ENCODE measurements at places on chromosomes 13 and 19.

DNA sequence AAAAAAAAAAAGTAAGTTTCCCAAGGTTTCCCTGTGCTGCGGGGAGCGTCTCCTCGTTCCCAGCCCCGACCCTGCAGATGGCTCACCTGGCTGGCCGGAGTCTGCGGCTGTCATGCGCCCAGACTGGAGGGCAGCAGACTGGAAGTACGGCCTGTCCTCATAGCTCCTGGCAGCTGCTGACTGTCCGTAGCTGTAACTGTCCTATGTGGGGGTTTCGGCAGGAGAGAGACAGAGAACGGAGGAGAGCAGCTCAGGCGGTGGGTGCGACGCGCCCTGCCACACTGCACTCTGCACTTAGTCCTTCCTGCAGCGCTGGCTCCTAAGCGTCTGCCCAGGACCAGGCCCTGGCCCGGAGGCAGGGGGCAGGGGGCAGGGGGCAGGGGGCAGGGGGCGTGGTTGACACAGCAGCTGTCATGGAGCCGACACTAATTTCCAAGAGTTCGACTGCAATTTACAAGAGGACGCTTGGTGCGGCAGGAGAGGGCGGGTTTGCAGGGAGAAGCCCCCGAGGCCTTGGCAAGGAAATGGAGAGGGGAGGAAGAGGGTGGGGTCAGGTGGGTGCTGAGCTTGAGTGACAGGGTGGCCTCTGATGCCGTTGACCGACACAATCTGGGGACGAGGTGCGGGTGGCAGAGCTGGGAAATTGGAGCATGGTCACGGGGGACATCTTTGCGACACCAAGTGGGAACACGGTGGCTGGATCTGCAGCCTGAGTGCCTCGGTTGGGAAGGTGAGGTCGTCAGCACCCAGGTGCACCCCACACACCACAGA lies 35.1 kb downstream of the ZFR2 start:
- DNase-seq = no peak

- no peak for DNase-seq
These were observed 693.1 kb upstream of the SLC10A2 start for GRCh38 chr13:103759361-103759760.

- no peak for DNase-seq
These were observed 176.2 kb downstream of the RFC3 start for GRCh38 chr13:33994198-33994597.

- DNase-seq = no peak
These were observed 9.0 kb upstream of the STRN4 start for GRCh38 chr19:46755077-46755852.

DNA sequence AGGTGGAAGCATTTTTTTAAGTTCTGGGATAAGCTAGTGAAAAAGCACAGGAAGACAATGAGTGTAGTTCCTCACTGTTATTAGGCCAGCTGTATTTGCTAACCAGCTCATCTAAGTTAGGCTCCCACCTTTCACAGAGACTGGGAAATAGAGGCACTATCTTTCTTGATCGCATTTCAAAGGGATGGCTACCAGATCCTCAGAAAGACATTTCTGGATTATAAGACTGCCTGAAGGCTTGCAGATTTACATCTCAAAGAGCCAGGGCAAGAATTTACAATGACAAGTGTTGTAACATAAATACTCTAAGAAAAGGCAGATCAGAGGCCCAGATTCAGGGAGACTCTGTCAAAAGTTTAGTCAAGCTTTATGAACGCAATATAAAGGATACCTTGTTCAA lies 1005.5 kb downstream of the PCDH9 start:
- DNase-seq = no peak

GRCh38 chr19:8611391-8611876 lies 919 bp upstream of the ADAMTS10 start:
- DNase-seq = no peak

DNA sequence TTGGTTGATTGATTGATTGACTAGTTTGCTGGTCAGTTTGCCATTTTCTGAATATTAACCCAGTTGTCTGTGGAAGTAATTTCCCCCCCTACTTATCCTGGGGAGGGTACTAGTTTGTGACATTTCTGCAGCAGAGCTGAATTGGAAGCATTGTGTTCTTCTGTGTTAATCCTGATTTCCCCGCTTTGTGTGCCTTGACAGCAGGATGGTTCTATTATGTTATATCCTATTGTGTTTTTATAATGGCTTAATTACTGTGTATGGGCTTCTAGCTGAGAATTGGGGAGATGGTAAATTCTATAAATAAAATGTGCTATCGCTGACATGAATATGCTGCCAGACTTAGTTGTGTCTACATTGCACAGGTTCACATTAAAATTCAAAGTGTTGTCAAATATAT lies 499.7 kb downstream of the COG6 start:
- no peak for DNase-seq

- no peak for DNase-seq
These were observed 1.9 kb upstream of the CCNP start for GRCh38 chr19:40228346-40228745.

DNA sequence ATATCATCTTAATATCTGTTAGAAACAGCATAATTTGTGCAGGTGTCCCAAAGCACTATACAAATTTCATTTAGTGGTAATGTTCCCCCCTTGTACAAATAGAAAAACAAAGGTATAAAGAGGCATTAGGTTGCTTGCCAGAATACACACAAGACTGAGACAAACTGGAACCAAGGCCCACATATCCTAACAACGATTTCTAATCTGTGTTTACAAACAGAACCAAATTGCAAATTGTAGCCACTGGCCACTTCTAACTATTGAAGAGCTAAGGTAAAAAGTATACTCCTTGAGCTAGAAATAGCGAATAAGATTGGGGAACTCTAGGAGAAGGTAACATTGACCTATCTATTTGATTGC lies 526.1 kb downstream of the KLF12 start:
- no peak for DNase-seq

- no peak for DNase-seq
These were observed 6.3 kb downstream of the BICRA start for GRCh38 chr19:47615230-47615629.
